AG04450 (cell line): ENCODE measurements at places on chromosomes 12 and 14. TPM values are rescaled to one million over a fixed set of nuclear protein-coding genes. Genes with fewer than 3 reads are reported as not detected.
A peak's percentile ranks its signal among the peaks of the same experiment; 100 is the strongest.

GRCh38 chr12:68240975-68241374 lies 12.4 kb downstream of the IL22 start:
- DNase-seq: no peak

- no peak for DNase-seq
Measured at GRCh38 chr12:52387859-52388258, 2.4 kb upstream of the KRT84 start.

- DNase-seq: no peak
Measured at GRCh38 chr12:99170037-99170436, 477.5 kb upstream of the GARIN6 start.

DNA sequence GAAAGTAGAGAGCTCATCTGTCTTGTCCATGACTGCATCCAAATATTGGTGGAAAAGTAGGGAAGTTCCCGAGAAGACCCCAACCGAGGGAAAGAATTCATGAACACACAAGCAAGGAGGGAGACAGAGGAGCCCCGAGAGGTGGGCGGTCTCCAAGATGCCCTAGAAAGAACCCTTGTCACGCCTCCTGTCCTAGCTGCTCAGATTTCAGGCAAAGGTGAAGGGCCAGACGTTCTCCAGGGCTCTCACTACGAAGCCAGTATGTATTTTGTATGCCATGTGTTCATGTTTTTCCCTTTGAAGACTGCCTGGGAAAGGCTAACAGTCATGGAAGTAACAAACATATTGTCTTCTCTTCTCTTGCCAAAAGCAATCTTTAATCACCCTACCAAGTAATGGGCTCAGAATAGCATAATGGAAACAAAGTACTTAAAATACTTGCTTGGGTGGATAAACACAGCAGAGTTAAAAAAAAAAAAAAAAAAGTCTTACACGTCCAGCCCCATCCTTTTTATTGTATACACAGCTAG lies 99.2 kb upstream of the TBX3 start:
- no peak for DNase-seq

GRCh38 chr12:1445807-1446206 lies 148.6 kb downstream of the FBXL14 start:
- DNase-seq: no peak

GRCh38 chr14:97267509-97267908 lies 470.3 kb downstream of the VRK1 start:
- DNase-seq: no peak

- DNase-seq: no peak
Measured at GRCh38 chr14:64692189-64692985, 11.8 kb upstream of the PLEKHG3 start.

KRT7 gene
- 1.0 and 4.6 TPM in 2 replicates for polyA plus RNA-seq

OR4E2 gene
- polyA plus RNA-seq: not detected in 2 replicates

LEMD3 gene
- 9.3 and 11.9 TPM in 2 replicates for polyA plus RNA-seq

DNA sequence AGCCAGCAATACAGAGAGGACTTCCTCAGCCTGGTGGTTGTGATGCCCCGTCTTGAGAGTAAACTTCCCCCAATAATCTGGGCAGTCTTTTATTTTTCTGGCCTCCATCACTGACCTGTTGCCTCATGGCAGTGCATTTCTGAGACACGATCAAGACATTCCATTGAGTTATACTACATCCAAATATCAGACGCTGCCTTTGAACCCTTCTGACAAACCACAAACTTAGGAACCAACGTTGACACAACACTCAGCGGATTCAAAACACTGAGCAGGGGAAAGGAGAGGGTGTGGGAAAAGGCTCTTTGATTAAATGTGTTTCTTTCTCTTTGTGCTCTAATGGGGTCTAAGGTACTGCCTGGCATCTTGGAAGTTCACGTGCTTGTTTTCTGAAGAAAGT lies 100.7 kb upstream of the TBX5 start:
- no peak for DNase-seq

DNA sequence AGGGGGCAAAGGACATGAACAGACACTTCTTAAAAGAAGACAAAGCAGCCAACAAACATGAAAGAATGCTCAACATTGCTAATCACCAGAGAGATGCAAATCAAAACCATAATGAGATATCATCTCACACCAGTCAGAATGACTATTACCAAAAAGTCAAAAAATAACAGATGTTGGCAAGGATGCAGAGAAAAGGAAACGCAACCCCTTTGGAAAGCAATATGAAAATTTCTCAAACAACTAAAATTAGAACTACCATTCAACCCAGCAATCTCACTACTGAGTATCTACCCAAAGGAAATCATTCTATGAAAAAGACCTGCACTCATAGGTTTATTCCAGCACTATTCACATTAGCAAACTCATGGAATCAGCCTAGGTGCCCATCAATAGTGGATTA lies 25.6 kb downstream of the MDM1 start:
- DNase-seq: no peak

DNA sequence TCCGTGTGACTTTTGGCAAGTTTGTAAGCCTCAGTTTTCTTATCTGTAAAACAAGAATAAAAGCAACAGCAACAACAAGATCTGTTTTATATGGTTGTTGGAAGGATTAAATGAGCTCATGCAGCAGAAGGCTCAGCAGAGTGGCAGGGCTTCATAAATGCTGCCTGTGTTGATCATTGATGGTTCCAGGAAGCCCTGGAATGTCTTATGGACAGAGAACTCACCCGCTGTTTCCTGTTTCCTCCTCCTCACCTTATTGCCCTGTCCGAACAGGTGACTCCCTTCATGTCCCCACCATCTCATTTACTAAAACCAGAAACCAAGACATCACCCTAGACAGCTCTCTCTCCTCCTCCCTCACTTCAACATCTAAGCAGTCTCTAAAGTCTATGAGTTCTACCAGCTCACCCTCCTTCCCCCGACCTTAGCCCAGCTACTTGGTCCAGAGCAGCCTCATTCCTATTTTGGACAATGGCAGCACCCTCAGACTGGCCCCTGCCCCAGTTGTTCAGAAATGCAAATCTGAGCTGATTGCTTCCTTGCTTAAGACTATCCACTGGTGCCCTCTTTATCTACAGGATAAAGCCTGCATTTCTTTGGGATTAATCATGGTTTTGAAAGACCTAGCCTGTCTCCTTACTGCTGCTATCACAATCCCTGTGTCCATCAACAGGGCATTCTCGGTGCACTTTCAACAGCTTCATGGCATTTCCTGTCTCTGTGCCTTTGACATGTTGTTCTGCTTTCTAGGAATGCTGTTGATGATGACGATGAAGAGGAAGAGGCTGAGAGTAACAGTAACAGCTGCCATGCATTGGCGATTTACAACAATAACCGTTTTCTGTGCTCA lies 21.4 kb upstream of the GSG1 start:
- DNase-seq: peak; percentile 21

- no peak for DNase-seq
Measured at GRCh38 chr12:24073170-24073810, 123.8 kb upstream of the SOX5 start.

NDUFA12 gene
- 179 and 188 TPM in 2 replicates for polyA plus RNA-seq

DNA sequence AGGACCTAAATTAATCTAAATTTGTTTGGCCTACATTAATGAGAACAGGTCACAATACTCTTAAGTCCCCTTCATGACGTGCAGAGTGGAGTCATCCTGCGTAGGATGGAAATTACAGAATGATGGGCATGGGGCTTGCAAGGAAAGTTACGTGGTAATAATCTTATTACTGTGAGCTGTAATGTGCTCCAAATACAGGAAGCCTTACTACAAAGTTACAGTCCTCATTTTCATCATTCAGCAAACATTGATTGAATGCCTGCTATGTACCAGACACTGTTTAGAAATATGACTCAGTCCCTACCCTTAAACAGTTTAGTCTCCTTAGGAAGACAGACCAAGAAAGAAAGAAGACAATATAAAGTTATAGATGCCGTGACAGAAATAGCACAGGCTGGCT lies 9.4 kb downstream of the HIGD1C start:
- no peak for DNase-seq

PTPRQ gene
- polyA plus RNA-seq: 0.76 and 1.1 TPM in 2 replicates

DNA sequence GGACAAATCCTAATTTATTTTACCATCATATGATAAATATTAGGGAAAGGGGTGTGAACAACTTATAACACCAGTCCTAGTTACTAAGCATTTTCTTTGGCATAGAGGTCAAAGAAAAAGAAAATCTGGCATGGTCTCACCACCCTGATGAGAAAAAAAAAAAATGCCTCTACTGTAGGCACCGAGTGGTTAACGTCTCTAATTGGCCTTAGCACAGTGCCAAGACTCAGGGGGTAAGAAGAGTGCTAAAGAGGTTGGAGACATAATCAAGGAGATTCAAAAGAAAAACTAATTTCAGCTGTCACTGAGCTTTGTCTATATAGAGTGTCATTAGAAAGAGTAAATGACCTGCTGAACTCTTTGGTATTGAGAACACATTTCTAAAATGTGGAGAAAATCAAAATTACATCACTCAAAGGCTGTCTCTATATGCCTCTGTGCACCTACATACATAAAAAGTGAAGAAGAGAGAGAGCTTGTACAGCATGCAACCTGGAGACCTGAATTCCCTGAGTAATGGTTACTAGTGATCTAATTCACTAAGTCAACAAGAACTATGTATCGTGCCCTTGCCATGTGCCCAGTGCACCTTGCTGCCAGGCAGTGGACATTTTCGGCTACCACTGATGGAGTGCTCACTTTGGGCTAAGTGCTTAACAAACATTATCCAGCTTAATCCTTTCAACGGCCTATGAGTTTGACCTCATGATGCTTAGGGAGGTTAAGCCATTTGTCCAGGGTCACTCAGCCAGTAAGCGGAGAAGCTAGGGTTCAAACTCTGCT lies 113.8 kb upstream of the G2E3 start:
- no peak for DNase-seq

MGAT4C gene
- not detected in 2 replicates for polyA plus RNA-seq

- DNase-seq: no peak
Measured at GRCh38 chr14:71720978-71721624, 211.1 kb upstream of the RGS6 start.

A2ML1 gene
- polyA plus RNA-seq: not detected in 2 replicates

DNA sequence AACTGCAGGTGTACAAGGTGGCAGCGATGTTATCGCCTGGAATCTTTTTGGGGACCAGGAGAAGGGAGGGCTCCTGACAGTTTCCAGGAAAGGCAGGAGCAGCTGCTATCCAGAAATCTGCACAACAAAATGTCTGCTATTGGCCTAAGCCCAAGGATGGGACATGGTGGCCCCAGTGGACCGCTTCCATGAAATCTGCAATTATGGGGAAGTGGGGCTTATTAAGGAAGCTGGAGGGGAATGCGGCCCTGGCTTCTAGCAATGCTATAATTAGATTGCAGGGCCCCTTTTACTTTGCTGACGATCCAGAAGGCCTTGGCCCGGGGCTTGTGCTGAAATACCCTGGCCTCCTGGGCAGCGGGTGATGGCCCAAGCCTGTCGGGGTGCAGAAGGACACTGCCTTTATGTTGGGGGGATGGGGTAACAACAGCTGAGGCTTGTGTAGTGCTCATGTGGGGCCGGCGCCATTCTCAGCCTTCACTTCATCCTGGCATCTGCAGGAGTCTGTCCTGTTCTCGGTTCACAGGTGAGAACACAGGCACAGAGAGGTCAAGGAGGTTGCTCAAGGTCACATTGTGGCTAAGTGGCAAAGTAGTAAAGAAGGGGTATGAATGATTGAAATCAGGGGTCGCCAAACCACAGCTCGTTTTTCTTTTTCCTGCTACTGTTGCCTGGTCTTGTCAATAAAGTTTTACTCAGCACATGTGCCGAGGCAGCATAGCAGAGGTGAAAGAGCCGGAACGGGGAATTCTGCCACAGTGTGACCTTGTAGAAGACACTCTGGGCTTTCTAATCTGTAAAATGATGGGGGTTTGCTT lies 153.5 kb downstream of the RBM19 start:
- no peak for DNase-seq

TC2N gene
- 0.10 and 0.14 TPM in 2 replicates for polyA plus RNA-seq

DNA sequence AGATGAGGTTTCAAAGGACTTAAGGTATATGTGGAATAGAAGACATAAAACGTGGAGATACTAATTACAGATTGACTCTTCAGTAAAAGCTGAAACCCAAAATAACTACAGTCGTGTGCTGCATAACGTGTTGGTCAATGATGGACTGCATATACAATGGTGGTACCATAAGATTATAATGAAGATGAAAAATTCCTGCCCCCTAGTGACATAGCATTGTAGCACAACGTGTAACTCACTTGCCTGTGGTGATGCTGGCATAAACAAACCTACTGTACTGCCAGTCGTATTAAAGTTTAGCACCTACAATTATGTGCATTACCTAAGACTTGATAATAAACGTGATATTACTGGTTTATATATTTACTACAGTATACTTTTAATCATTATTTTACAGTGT lies 150.3 kb downstream of the LRRK2 start:
- no peak for DNase-seq

DNA sequence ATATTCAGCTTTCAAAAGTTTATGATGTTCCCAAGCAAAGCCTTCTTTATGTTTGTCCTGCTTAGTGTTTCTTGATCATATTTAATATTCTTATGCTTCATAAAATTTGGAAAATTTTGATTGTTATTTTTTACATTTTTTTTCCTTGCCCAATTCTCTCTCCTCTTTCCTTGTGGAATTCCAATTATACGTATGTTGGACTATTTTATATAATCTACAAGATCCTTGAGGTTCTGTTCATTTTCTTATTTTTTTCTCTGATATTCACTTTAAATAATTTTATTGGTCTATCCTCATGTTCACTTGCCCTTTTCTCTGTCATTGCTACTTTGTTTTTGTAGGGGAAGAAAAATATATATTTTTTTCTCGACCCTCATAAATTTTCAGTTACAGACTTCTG lies 167.7 kb downstream of the DYRK2 start:
- no peak for DNase-seq

RNF212B gene
- polyA plus RNA-seq: not detected in 2 replicates

PLA2G1B gene
- 0.20 and 0.41 TPM in 2 replicates for polyA plus RNA-seq

DNA sequence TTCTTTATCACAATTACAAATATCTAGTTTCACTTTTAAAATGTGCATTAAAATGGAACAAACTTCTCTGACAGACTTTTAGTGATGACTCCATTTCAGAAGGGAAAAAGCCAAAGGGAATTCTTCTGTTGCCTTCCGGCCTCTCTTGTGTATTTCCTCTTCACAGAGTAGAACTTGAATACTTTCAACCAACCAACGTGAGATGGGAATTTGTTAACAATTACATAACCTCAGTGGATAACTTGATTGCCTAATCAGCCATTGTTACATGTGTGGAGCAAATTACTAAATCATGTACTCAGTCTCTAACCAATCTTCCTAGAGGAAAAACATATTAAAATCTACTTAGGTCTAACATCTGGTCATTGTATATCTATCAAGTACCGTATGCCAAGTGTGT lies 291.1 kb downstream of the SYT1 start:
- DNase-seq: peak; percentile 4

SMOC1 gene
- 19.2 and 21.9 TPM in 2 replicates for polyA plus RNA-seq

GRCh38 chr14:70148351-70148750 lies 40.4 kb downstream of the SLC8A3 start:
- no peak for DNase-seq

- DNase-seq: no peak
Measured at GRCh38 chr12:14665354-14666348, 30.7 kb downstream of the GUCY2C start.

DNA sequence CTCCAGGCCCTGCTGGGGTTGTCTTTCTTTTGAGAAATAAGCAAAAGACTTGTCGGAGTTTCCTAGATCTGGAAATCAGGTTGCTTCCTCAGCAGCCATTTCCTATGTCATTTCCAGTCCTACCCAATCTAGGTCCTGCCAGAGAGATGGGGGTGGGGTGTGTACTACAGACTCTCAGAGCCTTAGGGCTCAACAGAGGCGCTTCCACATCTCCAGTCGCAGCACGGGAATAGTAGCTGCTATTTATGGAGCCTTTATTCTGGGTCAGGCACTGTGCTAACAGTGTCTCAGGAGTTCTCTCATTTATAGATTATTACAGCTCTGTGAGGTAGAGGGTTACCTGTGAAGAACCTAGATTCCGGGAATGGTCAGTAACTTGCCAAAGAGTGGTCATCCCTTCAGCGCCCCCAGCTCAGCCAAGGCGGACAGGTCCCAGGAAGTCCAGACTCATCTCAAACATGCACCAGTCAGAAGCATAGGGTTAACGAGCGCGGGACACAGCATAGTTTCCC lies 21.9 kb downstream of the DHRS2 start:
- no peak for DNase-seq

AKAP3 gene
- 0.29 and 0.73 TPM in 2 replicates for polyA plus RNA-seq
